Testis (tissue), 5 donors: ENCODE measurements at places on chromosomes 3 and 15. TPM values are rescaled to one million over a fixed set of nuclear protein-coding genes. Genes with fewer than 3 reads are reported as not detected.
A peak's percentile ranks its signal among the peaks of the same experiment; 100 is the strongest.

Gene SNUPN
- polyA plus RNA-seq = 97.5 TPM

Gene ANKRD63
- not detected for polyA plus RNA-seq

DNA sequence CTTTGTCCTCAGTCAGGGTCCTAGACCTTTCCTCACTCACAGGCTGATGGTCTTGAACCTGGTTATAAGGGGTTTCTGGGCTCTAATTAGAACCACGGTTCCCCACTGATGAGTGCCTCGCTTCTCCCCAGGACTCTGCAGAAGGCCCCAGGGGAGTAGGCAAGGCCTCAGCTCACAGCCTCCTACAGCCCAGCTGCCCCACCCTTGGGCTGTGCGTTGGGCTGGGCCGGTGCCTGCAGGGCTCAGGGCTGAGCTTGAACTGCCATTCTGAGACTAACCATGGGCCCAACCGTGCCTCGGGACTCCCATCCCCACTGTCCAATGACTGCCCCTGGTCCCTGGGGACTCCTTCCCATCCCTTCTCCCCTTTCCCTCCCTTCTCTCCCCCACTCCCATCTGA is 25.6 kb downstream of the CLEC3B start:
- no peak for DNase-seq

DNA sequence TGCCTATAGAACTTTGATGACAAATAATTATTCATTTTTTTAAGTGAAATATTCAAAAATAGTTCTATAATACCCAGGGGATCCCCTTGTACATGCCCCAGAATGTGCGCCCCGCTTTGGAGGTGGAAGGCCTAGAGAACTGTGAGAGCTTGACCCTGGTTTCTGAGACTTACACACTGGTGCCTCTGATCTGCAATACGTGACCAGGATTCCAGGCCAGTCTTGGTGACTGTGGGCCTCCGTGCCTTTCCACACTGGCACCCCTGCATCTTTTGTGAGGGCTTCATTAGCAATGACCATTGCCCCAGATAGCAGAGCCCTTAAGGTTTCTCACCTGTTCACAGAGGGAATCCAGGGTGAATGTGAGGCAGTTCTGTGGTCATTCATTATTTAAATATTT is 44.0 kb downstream of the CLSTN2 start:
- DNase-seq = no peak

- no peak for DNase-seq
Measured at GRCh38 chr15:95262866-95263564, 1031.7 kb downstream of the MCTP2 start.

Gene PLSCR5
- not detected for polyA plus RNA-seq

Gene SPTBN5
- polyA plus RNA-seq = 1.4 TPM

DNA sequence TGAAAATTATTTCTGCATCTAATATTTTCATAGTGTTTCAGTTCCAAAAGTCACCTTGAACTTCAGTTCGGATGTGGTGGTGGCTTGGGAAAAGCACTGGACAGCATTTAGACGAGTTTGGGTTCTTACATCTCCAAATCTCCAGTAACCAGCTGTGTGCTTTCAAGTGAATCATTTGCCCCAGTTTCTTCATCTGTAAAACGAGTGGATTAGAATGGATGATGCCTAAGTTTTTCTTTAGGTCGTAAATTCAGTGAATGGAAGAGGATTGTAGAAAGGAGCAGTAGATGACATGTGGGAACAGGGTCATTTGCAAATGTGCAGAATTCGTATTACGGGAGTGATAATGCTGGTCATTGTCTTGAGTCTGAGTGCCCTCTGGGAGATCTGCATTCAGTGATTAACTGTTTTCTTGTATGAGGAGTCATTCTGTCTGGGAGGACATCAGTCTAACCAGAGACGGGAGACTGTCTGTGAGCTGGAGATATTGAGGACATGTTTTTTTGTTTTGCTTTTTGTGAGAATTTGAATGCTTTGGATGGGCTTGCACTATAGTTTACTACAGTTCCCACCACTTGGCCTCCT is 641.6 kb upstream of the TBL1XR1 start:
- no peak for DNase-seq

Gene DPP8
- polyA plus RNA-seq = 64.4 TPM

Gene EIF1B
- polyA plus RNA-seq = 165 TPM

- DNase-seq = no peak
Measured at GRCh38 chr3:1766384-1766783, 332.3 kb upstream of the CNTN4 start.

DNA sequence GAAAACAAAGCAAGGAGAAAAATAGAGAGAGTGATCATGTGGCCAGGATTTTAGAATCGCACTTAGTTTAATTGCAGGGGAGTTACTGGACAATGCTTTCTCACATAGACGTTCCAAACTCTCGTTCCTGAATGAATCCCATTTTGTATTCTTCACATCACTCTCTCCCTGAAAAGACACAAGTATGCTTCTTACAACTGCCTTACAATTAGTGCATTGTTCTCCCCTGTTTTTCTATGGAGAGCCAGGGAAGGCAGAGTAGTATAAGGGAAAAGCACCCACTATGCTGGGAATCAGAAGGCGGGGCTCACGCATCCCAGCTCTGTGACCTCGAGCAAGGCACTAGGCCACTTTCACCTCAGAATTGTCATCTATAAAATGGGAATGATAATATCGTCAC is 14.4 kb downstream of the TMOD2 start:
- no peak for DNase-seq

DNA sequence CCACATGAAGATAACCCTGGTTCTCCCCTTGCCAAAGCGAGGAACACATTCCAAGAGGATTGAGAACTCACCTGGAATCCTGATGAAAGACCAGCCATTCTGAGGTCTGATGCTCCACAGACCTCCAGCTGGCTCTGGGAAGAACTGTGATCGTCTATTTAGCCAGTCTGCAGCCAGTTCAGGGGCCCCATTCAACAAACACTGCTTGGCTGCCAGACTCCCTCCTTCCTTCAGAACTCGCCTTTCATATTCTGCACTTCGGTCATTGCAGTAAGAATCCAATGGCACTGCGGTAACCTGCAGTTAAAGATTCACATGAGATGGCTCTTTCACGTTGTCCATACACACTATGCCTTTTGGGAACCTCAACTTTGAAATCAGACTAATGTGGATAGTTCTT is 67.6 kb downstream of the CHAC1 start:
- no peak for DNase-seq

- DNase-seq = no peak
Measured at GRCh38 chr3:70486414-70487017, 174.1 kb upstream of the MDFIC2 start.

DNA sequence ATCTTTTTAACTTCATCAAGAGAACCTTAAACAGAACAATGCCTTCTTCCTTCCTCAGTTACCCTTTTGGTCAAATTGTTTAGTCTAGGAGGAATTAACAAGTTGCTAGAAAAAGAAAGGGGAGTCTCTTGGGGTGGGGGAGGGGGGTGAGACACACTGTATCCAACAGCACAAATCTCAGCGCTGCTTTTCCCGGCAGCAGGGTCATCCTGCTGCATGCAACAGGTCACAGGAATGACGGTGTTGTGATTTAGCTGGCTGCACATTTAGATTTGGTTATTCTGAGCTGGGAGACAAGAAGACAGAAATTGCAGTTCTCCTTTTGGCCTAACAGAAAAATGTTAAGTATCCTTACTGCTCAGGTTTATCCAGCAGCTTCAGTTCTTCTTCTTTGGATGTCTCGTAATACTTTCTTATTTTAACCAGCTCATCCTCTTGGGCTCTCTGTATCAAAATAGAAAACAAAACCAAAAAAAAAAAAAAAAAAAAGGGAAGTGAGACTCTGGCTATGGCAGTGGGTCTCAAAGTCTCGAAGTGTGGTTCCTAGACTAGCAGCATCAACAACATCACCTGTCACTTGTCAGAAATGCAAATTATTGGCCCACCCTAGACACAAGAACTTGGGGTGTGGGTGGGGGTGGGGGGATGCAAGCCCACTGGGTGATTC is 190.5 kb downstream of the GREM1 start:
- DNase-seq = no peak

Gene GP5
- polyA plus RNA-seq = not detected

DNA sequence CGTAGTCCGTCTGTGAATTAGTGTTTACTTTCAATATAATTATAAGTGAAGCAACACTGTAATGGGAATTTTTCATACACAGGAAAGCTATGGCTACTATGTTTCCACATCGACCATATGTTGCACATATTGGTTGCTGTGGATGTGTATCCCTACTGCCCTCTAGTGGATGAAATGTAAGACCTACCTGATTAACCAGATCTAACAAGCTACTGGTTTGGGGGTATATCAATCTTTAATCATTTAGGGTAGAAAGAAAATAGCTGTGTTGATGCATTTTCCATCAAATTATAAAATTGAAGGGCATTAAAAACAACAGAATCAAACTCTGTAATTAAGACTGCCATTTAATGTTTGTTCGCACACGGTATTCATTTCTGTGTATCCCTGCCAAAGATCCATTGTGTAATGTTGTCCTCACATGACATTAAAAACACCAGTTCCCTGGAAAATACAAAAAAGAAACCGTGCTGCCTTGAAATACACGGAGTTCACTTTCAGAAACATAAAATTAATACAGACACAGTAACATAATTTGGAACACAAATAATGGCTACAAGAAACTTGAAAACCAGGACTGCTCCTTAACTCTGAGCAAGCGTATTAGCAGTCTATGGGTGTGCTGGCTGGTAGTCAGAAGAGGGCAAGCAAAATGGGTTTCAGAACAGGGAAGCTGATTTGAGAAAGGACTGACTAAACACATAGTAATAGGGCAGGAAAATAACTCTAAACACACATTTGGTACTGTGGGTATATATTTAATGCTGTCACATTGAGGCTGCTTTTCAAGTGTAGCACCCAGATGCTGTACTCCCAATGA is 125.1 kb downstream of the TIGIT start:
- no peak for DNase-seq

GRCh38 chr15:35549567-35549966 is 3.6 kb upstream of the DPH6 start:
- DNase-seq = no peak

Gene LRRC2
- polyA plus RNA-seq = 2.2 TPM

Gene PLSCR2
- polyA plus RNA-seq = 34.8 TPM

GRCh38 chr3:5079761-5080160 is 42.3 kb upstream of the ARL8B start:
- DNase-seq = no peak

GRCh38 chr3:126917232-126917804 is 65.6 kb upstream of the PLXNA1 start:
- DNase-seq = no peak

- DNase-seq = no peak
Measured at GRCh38 chr3:15535732-15536131, 14.2 kb upstream of the COLQ start.

GRCh38 chr15:74043425-74044266 is 38.7 kb downstream of the GOLGA6A start:
- peak; percentile 58 for DNase-seq

Gene SAXO2
- polyA plus RNA-seq = 35.2 TPM

DNA sequence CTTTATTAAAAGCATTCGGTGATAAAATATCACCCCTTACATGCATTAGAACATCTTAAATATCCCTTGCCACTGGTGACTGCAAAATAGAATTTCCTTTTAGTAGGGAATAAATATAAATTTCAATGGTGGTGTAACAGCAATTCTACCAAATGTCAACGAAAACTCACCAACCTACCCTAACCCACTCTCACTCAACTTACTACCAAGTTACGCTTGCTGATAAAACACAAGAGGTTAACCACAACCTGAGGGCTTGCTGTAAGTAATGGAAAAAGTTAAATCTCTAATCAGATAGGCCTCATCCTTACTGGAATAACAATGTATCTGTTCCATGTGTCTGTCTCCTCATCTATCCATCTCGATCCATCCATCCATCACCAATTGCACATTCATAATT is 274.7 kb downstream of the FOXP1 start:
- no peak for DNase-seq

DNA sequence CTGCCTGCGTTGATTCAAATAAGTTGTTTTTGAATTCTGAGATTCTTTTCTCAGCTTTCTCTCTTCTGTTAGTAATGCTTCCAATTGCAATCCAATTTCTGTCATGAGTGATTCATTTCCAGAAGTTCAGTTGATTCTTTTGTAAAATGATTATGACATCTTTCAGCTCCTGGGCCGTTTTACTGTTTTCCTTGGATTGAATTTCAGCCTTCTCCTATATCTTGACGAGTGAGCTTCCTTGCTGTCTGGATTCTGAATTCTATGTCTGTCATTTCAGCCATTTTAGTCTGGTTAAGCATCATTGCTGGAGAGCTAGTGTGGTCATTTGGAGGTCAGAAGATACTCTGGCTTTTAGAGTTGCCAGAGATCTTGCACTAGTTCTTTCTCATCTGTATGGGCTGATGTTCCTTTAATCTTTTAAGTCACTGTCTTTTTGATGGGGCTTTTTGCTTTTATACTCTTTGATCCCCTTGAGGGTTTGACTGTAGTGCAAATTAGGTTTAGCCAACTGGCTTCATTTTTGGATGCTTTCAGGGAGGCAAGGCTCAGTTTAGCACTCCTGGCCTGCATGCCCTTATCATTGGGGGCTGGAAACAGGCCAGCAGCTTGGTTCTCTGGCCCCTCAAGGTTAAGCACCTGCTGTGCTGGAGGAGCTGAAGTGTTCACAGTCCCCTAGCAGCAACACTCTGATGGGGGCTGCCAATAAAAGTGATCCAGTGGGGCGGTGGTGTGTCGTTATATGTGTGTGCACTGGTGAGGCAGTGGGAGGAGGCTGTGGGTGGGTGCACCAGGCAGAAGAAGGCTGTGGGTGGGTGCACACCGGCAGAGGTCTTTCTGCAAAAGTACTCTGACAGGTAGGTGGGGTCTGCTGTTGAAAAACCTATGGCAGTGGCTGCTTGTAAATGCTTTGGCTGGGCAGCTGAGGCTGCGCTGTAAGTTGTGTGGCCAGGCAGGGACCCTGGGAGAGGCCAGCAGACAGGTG is 51.2 kb downstream of the MCTP2 start:
- no peak for DNase-seq

Gene RAB11A
- polyA plus RNA-seq = 546 TPM

Gene SERPINI2
- polyA plus RNA-seq = 0.47 TPM

- peak; percentile 38 for DNase-seq
Measured at GRCh38 chr15:51793521-51794305, 35.7 kb upstream of the TMOD3 start.

GRCh38 chr15:70308735-70309434 is 211.2 kb upstream of the TLE3 start:
- DNase-seq = no peak

DNA sequence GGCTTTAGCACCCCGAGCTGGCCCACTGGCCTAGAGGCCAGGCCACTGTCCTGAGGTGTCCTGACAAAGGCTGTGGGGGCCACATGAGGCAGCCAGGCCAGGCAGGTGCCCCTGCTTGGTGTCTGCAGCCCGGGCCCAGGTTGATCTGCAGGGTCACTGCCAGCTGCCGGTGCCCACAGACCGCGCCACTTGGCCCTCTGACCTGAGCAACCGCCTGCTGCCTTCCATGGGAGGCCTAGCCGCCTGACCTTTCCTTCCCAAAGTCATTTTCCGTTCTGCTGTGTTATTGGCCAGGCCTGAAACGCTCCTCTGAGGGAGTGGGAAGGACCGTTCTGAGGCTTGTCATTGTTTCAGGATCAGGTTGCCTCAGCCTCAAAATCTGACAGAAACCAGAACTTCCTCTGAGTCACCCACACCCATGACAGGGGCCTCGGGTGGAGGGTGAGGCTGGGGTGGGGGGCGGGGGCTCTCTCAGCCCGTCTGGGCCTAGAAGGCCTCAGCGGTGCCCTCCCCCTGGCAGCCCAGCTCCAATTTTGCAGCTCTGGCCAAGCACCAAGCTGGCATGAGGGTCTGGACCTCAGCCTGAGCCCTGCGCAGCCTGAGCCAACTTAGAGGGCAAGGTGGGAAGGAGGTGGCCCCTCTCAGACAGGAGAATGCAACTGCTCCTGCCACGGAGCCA is 140.7 kb upstream of the MEF2A start:
- DNase-seq = no peak

GRCh38 chr3:176554791-176555654 is 642.3 kb downstream of the TBL1XR1 start:
- DNase-seq = no peak
